Inflammatory macrophage treated with lipopolysaccharide for 1 hour (primary cell): ENCODE measurements at places on chromosomes 2 and 18.

DNA sequence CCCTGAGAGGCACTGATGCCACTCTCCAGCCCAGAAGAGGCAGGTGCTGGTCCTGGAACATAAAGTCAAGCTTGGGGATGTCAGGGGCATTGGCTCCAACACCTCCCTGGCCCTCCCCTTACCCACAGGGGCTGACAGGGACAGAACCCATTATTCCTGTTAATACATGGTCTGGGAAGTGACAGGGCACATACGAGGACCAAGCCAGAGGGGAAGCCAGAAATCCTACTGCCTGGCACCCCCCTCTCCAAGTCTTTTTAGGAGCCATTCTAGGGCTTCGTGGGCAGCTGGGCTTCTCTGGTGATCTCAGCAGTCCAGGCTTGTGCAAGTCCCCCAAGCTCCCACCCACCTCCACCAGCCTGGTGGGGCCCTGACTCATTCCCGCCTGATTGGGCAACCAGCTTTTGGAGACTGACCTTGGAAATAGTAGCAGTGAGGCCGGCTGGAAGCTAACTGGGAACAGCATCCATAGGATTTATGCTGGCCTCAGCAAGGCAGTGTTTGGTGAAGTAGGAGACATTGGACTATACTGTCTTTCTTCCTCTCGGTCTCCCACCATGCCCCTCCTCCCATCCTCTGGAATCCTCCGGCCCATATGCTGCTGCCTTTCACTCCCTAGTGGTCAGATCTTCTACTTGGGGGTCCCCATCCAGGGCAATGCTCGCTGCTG is 86.4 kb upstream of the HK2 start:
- peak; percentile 94 for DNase-seq

GRCh38 chr2:203809084-203809521 is 58.5 kb upstream of the CTLA4 start:
- DNase-seq: no peak

- peak; percentile 55 for DNase-seq
Measured at GRCh38 chr2:104412384-104412783, 441.5 kb upstream of the POU3F3 start.

- DNase-seq: no peak
Measured at GRCh38 chr2:41859615-41860514, 188.0 kb upstream of the PKDCC start.

DNA sequence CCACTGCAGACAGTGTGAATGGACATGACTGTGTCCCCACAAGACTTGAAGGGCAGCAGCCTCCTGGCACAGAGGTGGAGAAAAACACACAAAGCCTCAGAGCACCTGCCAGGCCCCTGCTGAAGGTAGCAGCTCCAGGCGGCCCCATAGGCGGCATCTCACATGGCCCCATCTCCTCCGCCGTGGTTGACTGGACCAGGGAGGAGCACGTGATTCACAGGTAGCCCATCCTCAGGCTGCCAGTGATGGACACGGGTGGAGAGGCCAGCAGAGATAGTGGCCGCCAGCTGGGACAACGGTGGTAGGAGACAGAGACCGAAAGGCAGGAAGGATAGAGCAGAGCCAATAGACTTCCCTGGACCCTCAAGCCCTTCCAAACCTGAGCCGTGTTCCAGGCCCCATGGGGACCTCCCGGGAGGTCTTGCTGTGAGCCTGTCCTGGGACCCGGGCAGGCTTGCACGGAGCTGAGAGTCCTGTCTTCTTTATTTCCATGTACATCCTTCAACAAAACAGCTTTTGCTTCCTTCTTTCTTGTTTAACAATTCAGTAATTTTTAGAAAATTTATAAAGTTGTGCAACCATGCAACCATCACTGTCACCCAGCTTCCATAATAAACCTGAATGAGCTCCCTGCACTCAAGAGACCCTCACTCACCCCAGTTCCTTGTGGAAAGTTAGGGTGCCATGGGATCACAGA is 26.9 kb downstream of the GPR55 start:
- DNase-seq: peak; percentile 51

- no peak for DNase-seq
Measured at GRCh38 chr2:204663816-204664425, 118.6 kb downstream of the PARD3B start.

- DNase-seq: no peak
Measured at GRCh38 chr2:198490748-198491147, 686.4 kb downstream of the PLCL1 start.

DNA sequence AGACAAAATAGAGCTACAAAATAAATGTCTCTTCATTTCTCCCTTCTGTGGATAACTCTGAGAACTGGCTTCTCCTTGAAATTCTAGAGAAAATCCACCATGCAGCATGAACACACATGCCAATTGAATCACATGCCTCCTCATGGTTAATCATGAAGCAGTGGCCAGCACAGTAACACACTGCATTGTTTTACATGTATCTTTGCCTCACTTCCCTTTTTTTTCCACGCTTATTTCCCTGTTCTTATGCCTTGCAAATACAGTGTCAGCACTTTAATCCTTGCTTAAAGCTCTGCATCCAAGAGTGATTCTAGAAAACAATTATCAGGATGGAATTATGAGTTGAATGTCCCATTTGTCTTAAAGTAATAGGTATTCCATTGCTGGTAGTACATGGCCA is 50.3 kb upstream of the ZBTB7C start:
- peak; percentile 73 for DNase-seq
